Naive thymus-derived CD4-positive, alpha-beta T cell (primary cell): ENCODE measurements at places on chromosomes 5 and 9. TPM values are rescaled to one million over a fixed set of nuclear protein-coding genes. Genes with fewer than 3 reads are reported as not detected.

DNA sequence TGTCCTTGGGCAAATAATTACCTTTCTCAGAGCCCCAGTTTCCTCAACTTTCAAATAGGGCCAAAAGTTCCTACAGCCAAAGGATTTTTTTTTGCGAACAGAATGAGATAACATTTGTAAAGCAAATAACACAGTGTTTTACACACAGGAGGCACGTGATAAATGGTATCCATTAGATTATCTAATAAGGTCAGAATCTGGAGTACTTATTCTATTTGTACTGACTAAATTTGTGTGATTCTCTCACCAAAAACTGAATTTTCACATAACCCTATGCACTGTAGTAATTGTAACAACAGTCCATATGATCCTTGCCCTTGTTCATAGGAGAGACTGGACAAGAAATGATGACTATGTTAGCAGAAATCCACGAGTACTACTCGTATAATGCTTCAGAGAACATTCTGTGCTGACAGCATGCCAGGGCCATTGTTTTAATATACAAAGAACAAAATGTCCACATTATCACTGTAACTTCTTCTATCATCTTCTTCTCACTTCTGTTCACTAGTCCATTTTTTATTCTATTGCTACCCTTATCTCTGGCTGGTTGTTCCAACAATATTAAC, 13.9 kb upstream of the FEM1C start:
- DNase-seq, result no peak
- H3K27ac ChIP-seq, result no peak overlapping the region
- H3K4me1 ChIP-seq, result no peaks in the 10 kb centered on the region
- no peak overlapping the region for H3K4me3 ChIP-seq

DNA sequence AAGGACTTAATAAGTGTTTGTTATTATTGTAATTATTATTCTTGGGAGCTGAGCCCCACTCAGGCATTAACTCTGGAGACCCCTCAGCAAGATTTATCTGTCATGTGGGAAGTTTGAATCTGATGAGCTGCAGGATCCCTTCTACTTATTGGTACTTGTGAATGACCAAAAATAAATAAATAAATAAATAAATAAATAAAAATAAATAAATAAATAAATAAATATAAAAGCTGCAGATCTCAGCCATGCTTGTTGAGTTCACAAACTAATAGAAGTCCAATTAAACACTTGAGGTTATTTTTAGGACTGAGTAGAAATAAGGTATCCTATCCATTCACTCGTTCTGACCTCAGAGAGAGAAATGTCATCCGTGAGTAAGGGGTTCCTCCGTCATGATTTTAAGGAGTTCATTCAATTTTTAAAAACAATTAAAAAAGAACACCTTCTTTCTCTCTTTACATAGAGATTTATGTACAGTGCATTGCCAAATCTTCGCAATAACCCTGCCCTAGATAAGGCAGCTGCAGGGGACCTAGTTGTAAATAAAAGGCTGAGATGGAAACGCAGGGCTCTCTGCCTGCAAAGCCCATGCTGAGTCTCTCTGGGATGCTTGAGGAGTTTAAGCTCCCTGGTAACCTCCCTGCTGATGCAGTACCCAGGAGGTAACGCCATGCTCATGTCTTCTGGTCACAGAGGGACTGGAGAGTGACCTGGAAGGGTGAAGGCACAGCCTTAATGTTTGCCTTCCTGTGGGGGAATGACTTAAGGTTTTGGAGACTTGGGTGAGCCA, 1.2 kb downstream of the EFCAB9 start:
- no peak overlapping the region for H3K4me3 ChIP-seq
- H3K36me3 ChIP-seq, result no peaks in the 10 kb centered on the region
- H3K27me3 ChIP-seq, result no peaks in the 10 kb centered on the region
- no peak for DNase-seq
- H3K27ac ChIP-seq, result no peak overlapping the region

- H3K27me3 ChIP-seq, result no peaks in the 10 kb centered on the region
- H3K4me1 ChIP-seq, result peaks cover 37% of the 10 kb centered on the region
- DNase-seq, result peak; percentile 68
- H3K4me3 ChIP-seq, result peak overlapping the region; percentile 87
- H3K36me3 ChIP-seq, result peaks cover 13% of the 10 kb centered on the region
Observed at GRCh38 chr5:139294374-139295165, 1.0 kb downstream of the MATR3 start.

- DNase-seq, result no peak
- no peak overlapping the region for H3K4me3 ChIP-seq
- H3K27ac ChIP-seq, result no peak overlapping the region
Observed at GRCh38 chr5:102715082-102715807, 39.9 kb upstream of the PAM start.

DNA sequence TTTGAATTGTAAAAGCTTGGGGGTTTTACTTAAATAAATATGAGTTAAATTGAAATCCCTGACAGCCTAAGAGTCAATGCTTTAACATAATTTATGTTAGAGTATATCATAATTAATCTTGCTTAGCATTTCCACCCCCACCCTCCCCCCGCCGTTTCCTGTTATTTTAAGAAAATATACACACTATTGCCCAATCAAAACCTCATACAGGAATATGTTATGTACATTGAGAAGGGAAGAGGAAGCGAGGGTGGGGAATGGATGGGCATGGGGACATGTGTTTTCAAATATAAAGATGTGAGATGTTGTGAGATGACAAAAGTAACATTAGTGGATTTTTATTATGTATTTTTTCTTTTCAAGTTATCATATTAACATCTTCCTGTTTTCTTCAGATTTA, 561.1 kb upstream of the MEF2C start:
- no peaks in the 10 kb centered on the region for H3K4me1 ChIP-seq
- H3K4me3 ChIP-seq, result no peak overlapping the region
- H3K36me3 ChIP-seq, result no peaks in the 10 kb centered on the region
- no peak overlapping the region for H3K27ac ChIP-seq
- DNase-seq, result no peak

DNA sequence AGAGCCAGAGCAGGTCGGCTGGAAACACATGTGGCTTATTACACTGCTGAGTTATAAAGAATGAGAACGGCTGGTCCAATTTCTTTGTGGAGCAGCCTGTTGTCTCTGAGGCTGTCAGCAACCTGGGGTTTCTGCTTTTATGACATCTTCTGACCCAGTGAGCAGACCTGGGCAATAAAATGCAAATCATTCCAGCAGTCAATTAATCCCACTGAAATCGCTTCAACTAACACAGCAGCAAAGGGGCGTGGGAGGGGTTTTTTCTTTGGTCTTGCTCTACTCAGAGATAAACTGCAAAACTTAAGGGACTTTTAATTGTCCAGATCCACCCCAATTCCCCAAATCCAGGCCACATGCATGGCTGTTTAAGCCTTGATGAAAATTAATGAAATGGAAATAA, 215.7 kb downstream of the SLIT3 start:
- no peak for DNase-seq
- H3K27ac ChIP-seq, result no peak overlapping the region
- H3K4me1 ChIP-seq, result no peaks in the 10 kb centered on the region
- H3K27me3 ChIP-seq, result no peaks in the 10 kb centered on the region
- H3K36me3 ChIP-seq, result no peaks in the 10 kb centered on the region
- H3K4me3 ChIP-seq, result no peak overlapping the region

DNA sequence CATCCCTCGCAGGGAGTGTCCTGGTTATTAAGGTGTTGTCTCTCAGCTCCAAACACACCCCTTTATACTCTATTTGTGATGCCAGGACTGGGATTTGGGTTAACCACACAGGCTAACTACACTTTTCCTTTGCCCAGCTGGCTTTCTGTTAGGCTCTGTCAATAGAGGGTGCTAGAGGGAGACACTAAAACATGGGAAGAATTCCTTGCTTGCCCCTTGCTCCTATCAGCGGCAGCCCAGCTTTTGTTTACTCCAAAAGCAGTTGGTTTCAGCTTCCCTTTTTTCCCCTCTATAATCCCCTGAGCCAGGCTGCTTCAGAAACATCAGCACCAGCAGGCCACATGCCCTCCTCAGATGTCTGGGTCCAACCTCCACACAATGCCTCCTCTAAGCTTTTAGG, 297.1 kb downstream of the KCTD16 start:
- no peaks in the 10 kb centered on the region for H3K4me1 ChIP-seq
- no peak for DNase-seq
- no peaks in the 10 kb centered on the region for H3K27me3 ChIP-seq

- H3K27me3 ChIP-seq, result no peaks in the 10 kb centered on the region
- no peak overlapping the region for H3K27ac ChIP-seq
- H3K36me3 ChIP-seq, result no peaks in the 10 kb centered on the region
Observed at GRCh38 chr5:123528065-123528464, 16.1 kb downstream of the CSNK1G3 start.

DNA sequence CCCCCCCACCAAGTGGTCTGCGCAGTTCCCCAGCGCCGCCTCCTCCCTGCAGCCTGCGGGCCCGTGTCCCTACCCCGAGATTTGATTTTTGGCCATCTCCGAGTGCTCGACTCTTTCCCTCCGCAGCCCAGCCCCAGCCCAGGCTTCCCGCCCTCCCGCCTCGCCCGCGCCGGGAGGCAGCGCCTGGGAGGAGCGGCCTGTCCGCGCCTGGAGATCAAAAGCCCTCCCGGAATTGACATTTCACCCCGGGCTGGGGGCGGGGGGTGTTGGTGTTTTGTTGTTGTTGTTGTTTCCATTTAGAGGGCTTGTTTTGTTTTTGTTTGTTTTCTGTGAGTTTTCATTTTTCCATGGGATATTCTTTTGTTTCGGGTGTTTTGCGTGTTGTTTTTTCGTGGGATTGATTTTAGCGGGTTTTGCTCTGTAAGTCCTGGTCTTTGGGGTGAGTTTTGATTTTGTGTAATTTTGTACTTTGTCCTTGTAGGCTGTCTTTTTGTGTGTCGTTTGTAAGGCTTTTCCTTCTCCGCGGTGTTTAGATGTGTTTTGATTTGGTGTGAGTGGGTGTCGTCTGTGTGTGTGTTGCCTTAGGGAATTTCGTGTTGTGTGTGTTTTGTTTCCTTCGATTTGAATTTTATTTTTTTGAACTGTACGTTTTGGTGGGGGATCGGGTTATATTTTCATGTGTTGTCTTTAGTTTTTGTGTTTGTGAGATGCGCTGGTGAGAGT, 1.7 kb upstream of the PAX5 start:
- H3K27me3 ChIP-seq, result peaks cover 29% of the 10 kb centered on the region
- no peak overlapping the region for H3K27ac ChIP-seq

- no peaks in the 10 kb centered on the region for H3K36me3 ChIP-seq
- H3K27ac ChIP-seq, result no peak overlapping the region
- no peaks in the 10 kb centered on the region for H3K27me3 ChIP-seq
- no peak overlapping the region for H3K4me3 ChIP-seq
Observed at GRCh38 chr5:107567901-107568671, 102.7 kb downstream of the EFNA5 start.

- DNase-seq, result no peak
- no peak overlapping the region for H3K27ac ChIP-seq
- no peak overlapping the region for H3K4me3 ChIP-seq
- H3K4me1 ChIP-seq, result no peaks in the 10 kb centered on the region
Observed at GRCh38 chr9:27447031-27447683, 76.9 kb upstream of the IFNK start.

DNA sequence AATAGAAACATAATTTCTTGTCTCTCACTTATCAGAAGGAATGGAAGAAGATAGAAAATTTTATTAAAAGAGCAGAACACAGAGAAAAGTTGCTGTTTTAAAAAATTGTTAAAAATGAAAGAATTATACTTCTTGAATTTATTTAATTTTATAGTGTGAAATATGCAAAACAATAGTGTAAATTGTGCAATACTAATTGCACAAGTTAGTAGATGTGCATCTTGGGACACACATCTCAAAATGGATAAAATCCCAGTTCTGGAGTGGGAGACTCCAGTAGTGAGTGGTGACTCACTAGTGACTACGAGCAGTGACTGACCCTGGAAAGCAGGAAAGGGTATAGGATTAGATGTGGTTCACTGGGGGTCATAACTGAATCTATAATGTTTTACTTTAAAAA, 223.2 kb downstream of the MSX2 start:
- no peak overlapping the region for H3K27ac ChIP-seq
- no peaks in the 10 kb centered on the region for H3K27me3 ChIP-seq
- DNase-seq, result no peak
- no peaks in the 10 kb centered on the region for H3K4me1 ChIP-seq
- no peaks in the 10 kb centered on the region for H3K36me3 ChIP-seq

DNA sequence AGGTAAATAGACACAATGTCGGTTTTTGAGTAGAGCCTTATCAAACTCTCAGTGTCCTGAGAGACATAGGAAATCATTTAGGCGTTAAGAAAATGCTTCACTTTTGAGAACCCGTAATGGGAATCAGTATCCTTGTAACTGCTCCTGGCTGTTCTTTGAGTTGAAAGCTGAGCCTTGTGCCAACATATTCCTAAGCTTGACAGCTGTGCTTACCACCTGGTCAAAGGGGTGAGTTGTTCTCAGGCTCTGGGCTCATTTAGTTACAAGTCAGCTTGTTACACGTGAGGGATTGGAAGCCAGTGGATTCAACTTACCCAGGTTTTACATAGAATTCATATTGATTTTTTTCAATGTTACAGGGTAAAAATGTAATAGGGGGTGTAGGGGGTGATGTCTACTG, 145.9 kb downstream of the GABRB2 start:
- no peak for DNase-seq
- H3K4me3 ChIP-seq, result no peak overlapping the region
- H3K27ac ChIP-seq, result no peak overlapping the region
- no peaks in the 10 kb centered on the region for H3K4me1 ChIP-seq
- no peaks in the 10 kb centered on the region for H3K27me3 ChIP-seq
- H3K36me3 ChIP-seq, result no peaks in the 10 kb centered on the region

The IL7R gene
- total RNA-seq, result 472 TPM

DNA sequence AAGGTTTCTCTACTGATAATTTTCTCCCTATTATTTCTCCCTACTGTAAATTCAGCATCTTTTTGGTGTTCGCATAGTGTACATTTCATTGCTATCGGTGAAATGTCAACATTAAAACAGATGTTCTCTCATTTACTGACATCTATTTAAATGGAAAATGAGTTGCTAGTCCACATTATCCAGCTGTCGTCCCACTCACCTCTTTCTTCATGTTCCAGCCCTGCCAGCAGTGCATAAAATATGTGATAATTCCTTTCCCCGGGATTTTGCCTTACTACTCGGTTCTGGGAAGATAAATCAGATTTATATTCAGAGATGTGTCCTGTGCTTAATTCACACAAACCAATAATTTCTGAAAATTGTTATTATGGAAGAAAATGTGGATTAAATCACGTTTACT, 155.8 kb downstream of the MYO10 start:
- H3K36me3 ChIP-seq, result no peaks in the 10 kb centered on the region
- H3K27ac ChIP-seq, result no peak overlapping the region

GRCh38 chr9:124852829-124853531, at the start of gene WDR38:
Gene WDR38, plus strand, starts transcription at chr9:124853460. Its CDS starts 72 bp downstream, at chr9:124853532.
- H3K36me3 ChIP-seq, result peaks cover 6% of the 10 kb centered on the region
- peak within 1 kb of the TSS; percentile 46 for H3K27ac ChIP-seq
- DNase-seq, result peak; percentile 86
- H3K27me3 ChIP-seq, result no peaks in the 10 kb centered on the region
- H3K4me1 ChIP-seq, result peaks cover 8% of the 10 kb centered on the region
- H3K4me3 ChIP-seq, result peak within 1 kb of the TSS; percentile 50

The SLC6A3 gene
- not detected for total RNA-seq

GRCh38 chr9:16864649-16865434, 5.6 kb downstream of the BNC2 start:
- H3K4me1 ChIP-seq, result no peaks in the 10 kb centered on the region
- no peak overlapping the region for H3K27ac ChIP-seq
- H3K4me3 ChIP-seq, result no peak overlapping the region
- no peaks in the 10 kb centered on the region for H3K27me3 ChIP-seq
- H3K36me3 ChIP-seq, result no peaks in the 10 kb centered on the region

- no peak for DNase-seq
- H3K4me1 ChIP-seq, result no peaks in the 10 kb centered on the region
- H3K4me3 ChIP-seq, result no peak overlapping the region
- no peaks in the 10 kb centered on the region for H3K36me3 ChIP-seq
- no peak overlapping the region for H3K27ac ChIP-seq
Observed at GRCh38 chr5:147417135-147417813, 92.6 kb downstream of the DPYSL3 start.

- no peak overlapping the region for H3K4me3 ChIP-seq
- no peaks in the 10 kb centered on the region for H3K36me3 ChIP-seq
- no peaks in the 10 kb centered on the region for H3K4me1 ChIP-seq
- no peak overlapping the region for H3K27ac ChIP-seq
Observed at GRCh38 chr5:6274846-6275543, 103.4 kb downstream of the MED10 start.

The PCDHA6 gene
- total RNA-seq, result not detected
